ENCODE measurements at places on chromosomes 1 and 21.

- no peak overlapping the region for H3K27ac ChIP-seq
- no peak overlapping the region for H3K4me3 ChIP-seq
- no peaks in the 10 kb centered on the region for H3K27me3 ChIP-seq
These were observed 41.8 kb downstream of the PLPPR4 start for GRCh38 chr1:99306056-99306455.

GRCh38 chr1:57018119-57018518 lies 52.3 kb upstream of the C8B start:
- H3K4me3 ChIP-seq = no peak overlapping the region
- H3K27ac ChIP-seq = no peak overlapping the region
- no peaks in the 10 kb centered on the region for H3K36me3 ChIP-seq
- no peak for DNase-seq

DNA sequence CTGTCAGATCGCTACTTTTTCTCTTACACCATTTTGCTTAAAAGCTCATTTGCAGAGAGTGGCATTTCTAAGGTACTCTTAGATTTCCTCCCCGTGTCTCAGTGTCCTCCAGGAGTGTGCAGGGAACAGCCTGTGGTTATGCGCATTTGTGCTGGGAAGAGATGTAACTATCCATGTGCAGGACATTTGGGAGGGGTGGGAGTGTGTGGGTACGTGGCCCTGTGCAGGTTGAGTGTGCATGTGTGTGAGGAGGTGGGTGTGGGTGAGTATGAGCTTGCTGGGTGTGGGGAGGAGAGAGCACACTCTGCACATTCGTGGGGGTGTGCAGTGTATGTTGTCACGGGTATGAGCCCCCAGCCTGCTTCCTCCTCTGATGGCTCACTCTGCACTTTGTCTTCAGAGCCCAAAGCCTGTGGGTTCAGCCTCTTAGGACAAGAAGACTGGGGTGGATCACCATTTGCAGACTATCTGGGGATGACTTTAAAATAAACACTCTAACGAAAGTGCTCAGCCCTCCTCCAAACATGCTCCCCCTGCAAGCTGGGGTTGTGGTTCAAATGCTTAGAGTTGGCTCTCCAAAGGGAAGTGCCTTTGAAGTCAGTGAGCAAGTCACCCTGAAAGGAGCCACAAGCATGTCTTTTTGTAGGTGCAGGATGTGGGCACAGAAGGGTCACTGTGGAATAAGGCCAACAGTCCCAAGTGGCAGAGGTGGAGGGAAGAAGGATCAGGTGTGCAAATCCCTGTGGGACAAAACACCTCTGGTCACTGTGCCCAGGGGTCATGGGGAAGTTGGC lies 295.4 kb downstream of the RRAGC start:
- H3K27ac ChIP-seq = no peak overlapping the region
- no peaks in the 10 kb centered on the region for H3K36me3 ChIP-seq
- no peak overlapping the region for H3K4me3 ChIP-seq
- peaks cover 10% of the 10 kb centered on the region for H3K4me1 ChIP-seq
- peaks cover 99% of the 10 kb centered on the region for H3K27me3 ChIP-seq
- DNase-seq = no peak

DNA sequence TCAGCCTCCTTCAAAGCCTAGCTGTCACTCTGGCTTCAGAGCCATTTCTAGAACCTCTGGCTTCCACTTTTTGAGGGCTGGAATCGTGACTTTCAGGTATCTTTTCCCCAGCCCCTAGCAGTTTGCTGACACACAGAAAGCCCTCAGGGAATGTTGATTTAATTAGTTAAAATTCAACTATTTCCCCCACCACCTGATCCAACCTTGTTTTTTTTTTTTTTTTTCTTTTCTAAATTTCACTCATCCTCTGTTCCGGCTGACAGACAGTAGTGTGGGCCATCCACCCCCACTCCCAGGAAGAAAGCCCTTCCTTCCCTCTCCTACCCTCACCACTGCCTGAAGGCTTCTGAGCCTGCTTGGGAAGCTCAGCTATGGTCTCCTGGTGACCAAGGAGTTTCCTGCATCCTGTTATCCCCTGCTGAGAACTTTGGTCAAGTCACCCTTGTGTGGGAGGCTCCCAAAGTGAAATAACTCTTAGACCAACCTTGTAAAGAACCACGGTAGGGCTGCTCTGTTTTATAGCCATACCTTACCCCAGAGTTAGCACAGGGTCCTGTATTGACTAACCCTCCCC lies 29.4 kb downstream of the KCNJ6 start:
- H3K4me1 ChIP-seq = no peaks in the 10 kb centered on the region
- no peak overlapping the region for H3K4me3 ChIP-seq
- no peaks in the 10 kb centered on the region for H3K36me3 ChIP-seq
- peaks cover 42% of the 10 kb centered on the region for H3K27me3 ChIP-seq

GRCh38 chr1:71561206-71561605 lies 480.4 kb upstream of the ZRANB2 start:
- no peaks in the 10 kb centered on the region for H3K27me3 ChIP-seq
- H3K4me1 ChIP-seq = peaks cover 27% of the 10 kb centered on the region
- H3K4me3 ChIP-seq = no peak overlapping the region
- no peak overlapping the region for H3K27ac ChIP-seq
- no peak for DNase-seq

DNA sequence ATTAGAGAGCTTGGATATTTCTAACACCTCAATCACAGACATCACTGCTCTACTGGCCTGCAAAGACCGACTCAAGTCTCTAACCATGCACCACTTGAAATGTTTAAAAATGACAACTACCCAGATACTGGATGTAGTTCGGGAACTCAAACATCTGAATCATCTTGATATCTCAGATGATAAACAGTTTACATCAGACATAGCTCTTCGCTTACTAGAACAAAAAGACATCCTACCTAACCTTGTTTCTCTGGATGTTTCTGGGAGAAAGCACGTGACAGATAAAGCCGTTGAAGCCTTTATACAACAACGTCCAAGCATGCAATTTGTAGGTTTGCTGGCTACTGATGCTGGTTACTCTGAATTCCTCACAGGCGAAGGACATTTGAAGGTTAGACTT lies 45.1 kb downstream of the ZYG11B start:
- H3K27me3 ChIP-seq = no peaks in the 10 kb centered on the region
- peak overlapping the region; percentile 0 for H3K27ac ChIP-seq
- peaks cover 43% of the 10 kb centered on the region for H3K4me1 ChIP-seq
- peaks cover 35% of the 10 kb centered on the region for H3K36me3 ChIP-seq

DNA sequence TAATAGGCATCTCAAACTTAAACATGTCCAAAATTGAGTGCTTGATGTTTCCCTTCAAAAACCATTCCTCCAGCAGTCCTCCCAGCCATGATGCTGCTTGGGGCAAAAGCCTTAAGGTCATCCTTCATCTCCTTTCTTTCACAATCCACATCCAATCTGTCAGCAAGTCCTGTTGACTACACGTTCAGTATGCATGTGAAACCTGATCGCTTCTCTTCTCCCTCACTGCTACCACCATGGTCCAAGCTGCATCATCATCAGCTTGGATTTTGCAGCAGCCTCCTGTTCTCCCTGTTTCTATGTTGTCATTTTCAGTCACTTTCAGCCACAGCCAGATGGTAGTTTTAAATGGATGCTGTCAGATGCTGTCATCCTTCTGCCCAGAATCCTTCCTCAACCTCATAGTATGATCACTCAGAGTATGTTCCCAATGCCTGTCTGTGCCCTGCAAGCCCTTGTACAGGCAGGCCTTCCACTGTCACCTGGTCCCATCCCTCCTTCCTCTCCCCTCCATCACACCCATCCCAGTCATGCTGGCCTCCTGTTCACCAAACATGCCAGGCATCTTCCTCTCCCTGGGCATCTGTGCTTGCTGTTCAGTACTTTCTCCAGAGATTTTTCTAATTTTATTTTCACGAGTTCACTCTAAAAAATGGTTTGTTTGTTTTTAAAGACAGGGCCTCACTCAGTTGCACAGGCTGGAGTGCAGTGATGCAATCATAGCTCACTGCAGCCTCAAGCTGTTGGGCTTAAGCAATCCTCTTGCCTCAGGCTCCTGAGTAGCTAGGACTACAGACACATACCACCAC lies 66.0 kb downstream of the SYDE2 start:
- H3K27ac ChIP-seq = no peak overlapping the region
- H3K27me3 ChIP-seq = no peaks in the 10 kb centered on the region
- H3K36me3 ChIP-seq = no peaks in the 10 kb centered on the region

GRCh38 chr1:158285756-158286241 lies 3.9 kb upstream of the CD1C start:
- no peaks in the 10 kb centered on the region for H3K36me3 ChIP-seq
- DNase-seq = peak; percentile 23
- no peaks in the 10 kb centered on the region for H3K4me1 ChIP-seq
- no peak overlapping the region for H3K27ac ChIP-seq
- no peak overlapping the region for H3K4me3 ChIP-seq

DNA sequence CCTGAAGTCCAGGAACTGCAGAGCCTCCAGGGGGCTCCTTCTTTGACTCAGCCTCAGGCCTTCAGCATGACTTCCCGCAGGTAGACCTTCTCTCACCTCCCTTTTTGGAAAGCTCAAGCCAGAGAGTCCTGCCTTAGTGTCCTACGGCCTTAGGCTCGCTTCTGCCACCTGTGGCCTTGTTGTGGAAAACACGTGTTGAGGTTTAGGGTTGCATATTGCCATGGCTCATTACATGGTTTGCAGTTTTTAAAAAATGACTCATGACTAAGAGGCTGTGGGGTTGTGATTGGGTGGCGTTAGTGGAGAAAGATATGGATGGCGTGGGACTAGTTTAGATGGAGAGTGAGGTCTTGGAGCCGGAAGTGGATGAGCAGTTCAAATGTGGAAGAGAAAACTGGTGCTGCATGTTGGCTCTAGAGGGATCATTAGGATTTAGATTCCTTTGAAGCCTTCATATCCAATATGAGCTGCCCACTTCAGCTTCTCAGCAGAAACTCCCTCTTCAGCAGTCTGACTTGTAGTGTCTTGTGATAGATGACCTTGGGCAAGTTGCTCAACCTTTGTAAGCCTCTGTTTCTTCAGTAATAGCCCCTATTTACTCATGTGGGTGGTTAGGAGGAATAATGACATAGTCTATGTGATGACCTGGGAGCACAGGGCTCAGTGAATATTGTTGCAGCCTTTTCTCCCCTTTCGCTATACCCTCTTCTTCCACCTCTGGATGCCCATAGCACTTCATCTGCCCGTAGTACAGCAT lies 6.5 kb upstream of the FGGY start:
- no peaks in the 10 kb centered on the region for H3K36me3 ChIP-seq
- no peaks in the 10 kb centered on the region for H3K27me3 ChIP-seq
- H3K27ac ChIP-seq = no peak overlapping the region
- no peak for DNase-seq
- peaks cover 25% of the 10 kb centered on the region for H3K4me1 ChIP-seq

DNA sequence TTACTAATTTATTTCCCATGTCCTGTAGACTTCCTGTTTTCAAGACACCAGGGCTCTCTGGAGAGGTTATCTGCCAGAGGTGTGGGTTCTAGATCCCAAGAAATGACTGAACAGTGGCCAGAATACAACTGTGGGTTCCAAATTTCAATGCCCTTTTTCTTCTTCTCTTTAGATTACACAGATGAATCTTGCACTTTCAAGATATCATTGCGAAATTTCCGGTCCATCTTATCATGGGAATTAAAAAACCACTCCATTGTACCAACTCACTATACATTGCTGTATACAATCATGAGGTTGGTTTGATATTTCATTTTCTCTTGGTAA lies 15.0 kb downstream of the IFNAR2 start:
- no peaks in the 10 kb centered on the region for H3K27me3 ChIP-seq
- no peak overlapping the region for H3K4me3 ChIP-seq
- H3K36me3 ChIP-seq = peaks cover 57% of the 10 kb centered on the region
- H3K27ac ChIP-seq = peak overlapping the region; percentile 70

- DNase-seq = no peak
- no peak overlapping the region for H3K27ac ChIP-seq
- H3K27me3 ChIP-seq = no peaks in the 10 kb centered on the region
These were observed 13.6 kb upstream of the ENAH start for GRCh38 chr1:225666495-225666894.

GRCh38 chr1:17170571-17170970 lies 34.4 kb upstream of the PADI1 start:
- no peak for DNase-seq
- H3K4me1 ChIP-seq = no peaks in the 10 kb centered on the region
- H3K36me3 ChIP-seq = no peaks in the 10 kb centered on the region
- no peak overlapping the region for H3K27ac ChIP-seq
- no peak overlapping the region for H3K4me3 ChIP-seq
- H3K27me3 ChIP-seq = peaks cover 76% of the 10 kb centered on the region

Data from left ventricle myocardium inferior (tissue), 1 donor.